Activated naive CD4-positive, alpha-beta T cell treated with anti-CD3 and anti-CD28 coated beads, Interleukin-2, amount 50 U/mL, for 16 hours (primary cell): ENCODE measurements at places on chromosomes 4 and X.
A peak's percentile ranks its signal among the peaks of the same experiment; 100 is the strongest.

DNA sequence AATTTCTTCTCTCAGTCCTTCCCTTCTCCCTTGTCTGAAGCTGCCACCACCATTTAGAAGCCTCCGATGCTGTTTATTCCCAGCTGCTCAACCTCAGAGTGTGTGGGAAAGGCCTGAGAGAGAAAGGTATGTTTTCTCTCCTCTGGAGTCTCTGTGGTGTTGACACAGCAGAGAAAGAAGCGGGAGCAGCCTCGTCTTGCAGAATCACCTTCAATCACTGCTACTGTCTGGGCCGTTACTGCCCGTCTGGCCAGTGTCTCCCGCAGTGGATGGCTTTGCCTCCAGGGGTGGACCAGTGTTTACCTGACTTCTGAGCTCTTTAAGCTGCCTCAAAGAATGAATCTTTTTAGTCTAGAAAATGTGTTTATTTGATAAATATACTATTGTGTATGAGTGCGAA lies 148.9 kb upstream of the FAM47C start:
- no peak for DNase-seq

GRCh38 chrX:100316987-100317386 lies 93.1 kb downstream of the PCDH19 start:
- DNase-seq, result no peak

- peak; percentile 29 for DNase-seq
Measured at GRCh38 chrX:135185795-135186443, 14.7 kb upstream of the CT55 start.

DNA sequence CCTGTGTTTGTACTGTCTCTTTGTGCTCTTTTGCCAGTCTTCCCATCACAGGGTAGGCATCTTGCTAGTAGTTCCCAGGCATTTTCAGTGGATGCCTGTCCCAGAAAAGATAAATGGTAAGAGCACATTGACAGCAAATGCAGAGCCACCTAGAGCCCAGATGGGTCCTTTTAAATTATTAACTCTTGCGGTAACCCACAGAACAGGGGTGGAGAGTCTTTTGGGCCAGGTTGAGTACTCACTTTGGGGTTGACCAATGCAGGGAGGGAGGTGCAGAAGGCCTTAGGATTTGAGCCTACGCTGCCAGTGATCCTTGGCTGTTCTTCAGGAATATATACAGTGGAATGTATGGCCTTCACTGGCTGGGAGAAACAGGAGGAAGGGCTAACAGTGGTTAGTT lies 173.8 kb downstream of the MSN start:
- no peak for DNase-seq

DNA sequence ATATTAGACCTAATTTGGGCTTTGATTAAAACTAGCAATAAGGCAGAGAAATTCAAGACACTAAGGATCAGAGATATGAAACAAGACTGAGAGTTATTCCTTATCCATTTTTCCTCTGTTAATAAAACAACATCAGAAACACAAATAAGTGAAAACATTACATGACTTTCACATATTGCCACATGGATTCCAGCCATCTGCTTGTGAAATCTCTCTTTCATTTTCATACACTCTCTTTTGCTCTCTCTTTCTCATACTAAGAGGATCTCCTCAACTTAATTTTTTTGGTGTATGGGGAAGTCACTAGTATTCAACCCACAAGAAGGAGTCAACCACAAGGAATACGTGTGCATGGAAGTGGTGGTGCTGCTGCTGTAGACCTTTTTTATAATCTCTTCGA lies 183.0 kb downstream of the LDB2 start:
- DNase-seq, result no peak

GRCh38 chr4:46329118-46329976 lies 60.6 kb downstream of the GABRA2 start:
- no peak for DNase-seq

DNA sequence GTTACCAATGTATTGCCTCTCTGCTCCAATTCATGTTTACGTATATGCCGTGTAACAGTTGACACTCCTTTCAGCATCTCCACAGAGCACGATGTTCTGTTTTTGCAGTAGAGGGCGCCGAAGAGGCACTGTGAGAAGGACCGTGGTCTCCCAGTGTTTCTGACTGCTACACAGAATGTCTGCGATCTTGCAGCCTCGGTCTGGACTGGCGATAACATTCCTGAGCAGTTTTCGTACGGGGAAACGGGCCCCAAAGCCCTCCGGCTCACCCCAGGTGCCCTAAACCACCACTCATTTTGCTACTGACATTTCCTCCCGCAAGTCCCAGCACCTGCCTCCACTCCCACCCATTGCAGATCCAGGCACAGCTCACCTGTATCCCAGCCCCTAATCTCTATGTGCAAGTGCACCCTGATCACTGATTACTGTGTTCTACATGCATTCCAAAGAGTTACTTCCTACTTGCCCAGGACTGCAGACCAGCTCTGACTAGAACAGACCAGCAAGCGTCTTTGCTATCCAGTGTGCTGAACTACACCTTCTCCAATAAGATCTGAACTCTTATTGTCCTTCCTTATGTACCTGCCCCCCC lies 12.4 kb upstream of the NFXL1 start:
- DNase-seq, result peak; percentile 55

DNA sequence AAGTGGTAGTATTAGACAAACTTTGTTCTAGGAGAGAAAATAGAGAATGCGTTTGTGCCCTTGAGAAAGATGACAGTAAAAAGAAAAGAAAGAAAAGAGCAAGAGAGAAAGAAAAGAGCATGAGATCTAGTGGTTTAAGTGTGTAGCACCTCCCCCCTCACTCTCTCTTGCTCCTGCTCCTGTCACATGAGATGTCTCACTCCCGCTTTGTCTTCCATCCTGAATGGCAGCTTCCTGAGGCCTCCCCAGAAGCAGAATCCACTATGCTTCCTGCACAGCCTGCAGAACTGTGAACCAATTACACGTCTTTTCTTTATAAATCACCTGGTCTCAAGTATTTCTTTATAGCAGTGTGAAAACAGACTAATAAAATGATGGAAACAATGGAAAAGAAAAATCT lies 499.6 kb downstream of the ACTRT1 start:
- no peak for DNase-seq

- no peak for DNase-seq
Measured at GRCh38 chr4:76301068-76301774, 5.3 kb upstream of the STBD1 start.

DNA sequence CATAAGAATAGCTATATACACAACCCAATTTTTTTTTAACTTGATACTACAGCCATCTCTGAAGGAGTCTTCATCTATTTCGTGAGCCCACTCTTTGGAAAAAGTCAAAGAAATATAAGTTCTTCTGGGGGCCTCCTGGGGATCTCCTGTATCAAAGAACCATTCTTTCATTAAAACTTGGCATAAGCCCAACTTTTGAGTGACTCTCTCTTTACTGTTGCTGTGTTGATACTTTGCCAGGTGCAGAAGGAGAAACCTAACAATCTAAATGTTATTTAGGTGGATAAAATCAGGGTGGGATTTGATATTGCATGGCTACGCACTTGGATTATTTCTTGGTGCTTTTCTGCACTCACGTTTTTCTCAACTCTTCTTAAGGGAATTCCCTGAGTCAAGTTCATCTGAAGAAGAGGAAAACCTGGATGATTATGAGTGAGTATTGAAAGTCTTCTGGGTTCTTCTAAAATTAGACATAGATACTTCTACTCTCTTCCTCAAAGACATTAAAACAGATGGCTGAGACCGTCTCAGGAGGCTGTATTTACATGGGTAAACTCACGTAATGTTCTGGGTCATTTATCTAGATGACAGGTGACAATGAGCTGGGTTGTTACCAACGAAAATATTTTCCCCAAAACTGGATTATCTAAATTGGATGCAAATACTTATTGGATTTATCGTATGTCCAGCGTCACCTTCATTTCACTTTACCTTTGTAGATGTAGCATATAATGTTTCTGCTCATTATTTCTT lies 25.2 kb downstream of the BMX start:
- DNase-seq, result no peak

- no peak for DNase-seq
Measured at GRCh38 chrX:129933700-129934099, 27.7 kb downstream of the UTP14A start.

DNA sequence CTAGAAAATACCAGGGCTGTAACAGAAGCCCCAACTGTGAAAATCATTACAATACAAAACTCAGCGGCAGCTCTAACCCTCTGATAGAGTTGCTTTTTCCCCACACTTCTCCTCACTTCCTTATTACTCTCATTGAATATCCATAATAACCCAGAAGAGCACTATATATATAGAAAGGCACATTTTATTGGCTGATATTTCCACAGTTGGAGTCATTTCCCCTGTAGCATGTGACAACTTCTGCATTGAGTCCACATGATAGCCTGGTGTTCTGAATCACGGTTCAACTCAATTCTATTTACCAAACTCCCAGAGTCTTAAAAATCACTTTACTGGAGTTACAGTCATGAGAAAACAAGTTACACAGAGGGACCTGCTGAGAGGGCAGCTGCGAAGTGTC lies 46.6 kb upstream of the NWD2 start:
- DNase-seq, result no peak

- no peak for DNase-seq
Measured at GRCh38 chrX:51798701-51799100, 55.5 kb downstream of the GSPT2 start.

GRCh38 chr4:17335371-17335770 lies 176.5 kb downstream of the QDPR start:
- DNase-seq, result peak; percentile 20

GRCh38 chr4:188665491-188666457 lies 526.5 kb downstream of the TRIML1 start:
- no peak for DNase-seq

DNA sequence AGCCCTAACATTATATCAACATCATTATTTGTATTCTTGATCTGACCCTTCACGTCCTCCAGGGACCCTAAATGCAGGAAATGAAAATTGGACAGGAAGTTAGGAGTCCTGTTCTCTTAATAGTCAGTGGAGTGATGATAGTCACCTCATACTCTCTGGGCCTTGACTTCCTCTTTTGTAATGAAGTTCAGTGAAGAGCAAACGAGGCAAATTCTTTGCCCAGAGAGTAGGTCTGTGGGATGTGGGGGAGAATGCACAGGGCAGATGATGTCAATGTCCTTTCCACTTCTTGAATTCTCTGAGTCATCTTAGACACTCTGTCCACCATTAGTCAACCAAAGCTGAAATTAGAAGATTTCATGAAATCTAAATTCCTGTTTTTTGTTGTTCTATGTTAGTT lies 17.1 kb upstream of the GPRIN3 start:
- no peak for DNase-seq

DNA sequence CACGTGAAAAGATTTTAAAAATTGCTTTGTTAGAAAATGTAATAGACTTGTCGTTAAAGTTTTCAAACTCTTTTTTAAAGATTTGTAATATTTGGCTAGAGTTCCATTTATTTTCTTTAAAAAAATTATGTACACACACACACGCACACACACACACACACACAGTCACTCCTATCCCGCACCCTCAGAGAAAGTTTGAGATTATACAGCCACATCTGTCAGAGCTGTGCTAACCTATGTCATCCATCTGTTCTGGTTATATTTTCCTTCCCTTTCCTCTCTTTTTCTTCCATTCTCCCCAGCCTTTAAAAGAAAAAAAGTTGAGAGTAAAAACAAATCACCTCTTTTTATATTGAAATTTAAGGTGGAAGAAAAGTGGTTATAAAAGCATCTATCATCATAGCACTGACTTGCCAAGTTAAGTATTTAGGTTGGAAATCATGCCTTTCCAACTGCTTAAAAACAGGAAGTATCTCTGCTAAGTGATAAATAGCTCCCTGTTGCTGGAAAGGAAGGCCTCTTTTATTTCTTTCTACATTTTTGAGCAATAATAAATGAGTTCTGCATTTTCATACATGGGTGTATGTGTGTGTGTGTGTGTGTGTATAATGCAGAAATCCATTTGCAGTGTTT lies 163.3 kb upstream of the SPRY1 start:
- no peak for DNase-seq

DNA sequence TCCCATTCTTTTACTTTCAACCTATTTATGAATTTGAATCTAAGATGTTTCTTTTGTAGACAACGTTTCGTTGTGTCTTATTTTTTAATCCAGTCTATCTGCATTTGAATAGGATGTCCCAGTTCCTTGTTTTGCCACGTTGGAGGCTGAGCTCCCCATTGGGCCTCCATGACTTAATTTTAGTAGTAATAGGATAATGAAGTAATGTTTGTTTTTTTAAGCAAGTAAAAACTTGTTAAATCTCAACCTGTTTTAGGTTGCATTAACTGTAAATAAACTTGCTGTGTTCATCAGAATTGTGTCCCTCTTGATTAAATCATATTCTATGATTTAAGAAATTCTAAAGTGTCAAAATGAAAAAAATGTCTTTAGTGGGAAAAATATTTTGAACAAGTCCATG lies 25.3 kb downstream of the SLAIN2 start:
- no peak for DNase-seq

GRCh38 chr4:108611365-108611764 lies 9.0 kb upstream of the RPL34 start:
- no peak for DNase-seq

DNA sequence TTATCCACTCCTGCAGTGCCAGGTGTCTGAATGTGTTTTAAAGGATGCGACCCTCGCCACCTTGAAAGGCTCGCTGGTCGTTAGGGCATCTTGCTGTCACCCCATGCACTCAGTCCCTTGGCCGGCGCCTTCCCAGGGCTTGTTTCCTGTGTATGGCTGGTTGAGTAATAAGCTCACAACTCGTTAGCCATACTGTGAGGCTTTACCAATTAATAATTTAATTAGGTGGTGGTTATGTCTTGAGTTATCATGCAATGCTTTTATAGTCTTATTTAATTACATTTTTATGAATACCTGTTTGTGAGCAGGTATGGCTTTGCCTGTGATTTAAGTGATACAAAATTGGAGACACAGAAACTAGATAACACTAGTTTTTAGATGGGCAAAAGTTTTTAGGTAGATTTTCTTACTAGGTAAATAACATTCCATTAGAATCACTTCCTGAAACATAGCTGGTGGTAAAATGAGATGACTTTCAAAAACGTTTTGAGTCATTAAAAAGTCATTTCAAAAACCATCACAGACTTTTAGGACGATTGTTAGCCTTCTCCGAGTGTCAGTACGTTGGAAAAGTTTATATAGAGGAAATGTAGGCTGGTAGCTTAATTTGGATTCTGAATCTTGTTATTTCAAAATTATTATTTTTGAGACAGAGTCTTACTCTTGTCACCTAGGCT lies 18.2 kb downstream of the PTTG2 start:
- no peak for DNase-seq

GRCh38 chr4:147940171-147940570 lies 208.3 kb downstream of the ARHGAP10 start:
- no peak for DNase-seq

DNA sequence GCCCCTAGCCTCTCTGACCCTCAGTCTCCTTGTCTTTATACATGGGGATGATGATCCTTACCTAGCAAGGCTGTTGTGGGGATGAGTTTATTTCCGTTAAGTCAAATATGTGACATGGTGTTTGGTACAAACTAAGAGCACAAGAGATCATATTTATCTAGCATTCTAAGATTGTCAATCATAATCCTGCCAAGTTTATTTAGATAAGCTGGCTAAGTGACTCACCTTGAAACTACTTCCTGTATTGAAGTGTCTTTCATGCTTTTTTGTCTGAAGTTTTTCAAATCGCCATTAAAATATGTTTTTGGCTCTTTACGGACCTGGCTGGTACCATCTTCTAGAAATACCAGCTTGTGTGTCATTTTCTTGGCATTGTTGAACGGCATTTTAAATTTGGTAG lies 30.7 kb downstream of the MAP7D3 start:
- DNase-seq, result no peak
